ENCODE measurements at places on chromosomes 6 and 20.

- DNase-seq, result no peak
These were observed 3.8 kb upstream of the TMEM181 start for GRCh38 chr6:158556113-158556512.

GRCh38 chr20:46400828-46401477 is 5.5 kb downstream of the ELMO2 start:
- no peak for DNase-seq

DNA sequence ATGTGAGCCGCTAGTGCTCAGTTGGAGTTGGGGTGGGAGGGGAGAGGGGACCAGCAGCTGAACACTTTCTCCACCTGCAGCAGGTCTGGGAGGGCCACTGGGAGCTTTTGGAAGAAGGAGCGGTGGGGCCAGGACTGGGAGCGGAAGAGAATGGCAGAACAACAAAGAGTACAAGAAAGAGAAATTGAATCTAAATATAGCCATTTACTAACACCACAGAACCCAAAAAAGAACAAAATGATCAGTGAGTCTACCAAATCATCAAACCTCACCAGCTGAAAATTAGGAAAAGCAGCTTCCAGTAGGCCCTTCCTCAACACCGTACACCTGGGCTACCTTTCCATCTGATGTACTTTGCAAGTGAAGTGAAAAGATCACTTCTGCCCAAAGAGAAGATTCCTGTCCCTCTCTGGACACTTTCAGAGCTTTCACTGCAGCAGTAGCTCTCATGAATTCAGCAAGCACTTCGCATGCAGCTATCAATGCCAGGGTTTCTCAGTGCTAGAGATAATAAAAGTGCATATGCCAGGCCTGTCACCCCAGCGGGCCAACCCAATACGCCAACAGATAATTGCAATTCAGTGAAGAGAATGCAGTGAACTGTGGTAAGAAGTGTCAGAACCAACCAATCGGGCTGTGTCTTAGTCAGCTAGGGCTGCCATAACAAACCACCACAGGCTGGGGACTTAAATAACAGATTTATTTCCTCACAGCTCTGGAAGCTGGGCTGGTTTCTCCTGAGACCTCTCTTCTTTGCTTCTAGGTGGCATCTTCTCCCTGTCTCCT is 597 bp downstream of the LY86 start:
- no peak for DNase-seq

DNA sequence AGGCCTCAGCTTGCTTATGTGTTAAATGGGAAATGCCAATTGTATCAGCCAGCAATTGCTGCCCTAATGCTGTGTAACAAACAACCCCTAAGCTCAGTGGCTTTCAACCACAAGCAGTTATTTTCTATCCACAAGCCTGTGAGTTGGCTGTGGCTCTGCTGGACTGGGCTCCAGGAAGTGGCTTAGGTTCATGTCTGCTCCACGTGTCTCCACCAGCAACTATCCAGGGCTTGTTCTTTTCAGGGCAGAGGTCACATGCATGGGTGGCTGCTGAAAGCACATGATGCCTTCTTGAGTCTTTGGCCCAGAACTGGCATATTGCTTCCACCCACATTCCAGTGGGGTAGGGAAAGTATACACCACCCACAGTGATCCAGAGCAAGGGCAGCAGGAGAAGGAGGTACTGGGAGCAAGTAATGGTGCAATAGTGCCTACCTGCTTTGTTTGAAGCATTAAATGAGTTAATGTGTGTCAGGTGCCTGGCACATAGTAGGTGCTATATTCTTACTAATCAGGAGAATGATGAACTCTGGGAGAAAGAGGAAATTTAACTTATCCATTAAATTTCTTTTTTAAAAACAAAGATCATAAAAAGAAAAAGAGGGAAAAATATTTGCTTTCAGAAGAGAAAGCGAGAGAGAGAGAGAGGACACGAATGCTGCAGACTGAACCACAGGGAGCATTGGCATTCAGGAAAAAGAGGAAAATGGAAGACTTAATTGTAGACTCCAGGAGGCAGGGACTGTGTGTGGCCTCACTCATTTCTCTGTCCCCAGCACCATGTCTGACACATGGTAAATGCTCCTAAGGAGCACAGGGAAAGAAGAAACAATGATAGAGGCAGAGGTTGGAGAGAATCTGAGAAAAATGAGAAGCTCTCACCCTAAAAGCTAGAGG is 25.2 kb upstream of the RNF24 start:
- DNase-seq, result no peak

- no peak for DNase-seq
These were observed 57.2 kb upstream of the IRAK1BP1 start for GRCh38 chr6:78810146-78810545.

DNA sequence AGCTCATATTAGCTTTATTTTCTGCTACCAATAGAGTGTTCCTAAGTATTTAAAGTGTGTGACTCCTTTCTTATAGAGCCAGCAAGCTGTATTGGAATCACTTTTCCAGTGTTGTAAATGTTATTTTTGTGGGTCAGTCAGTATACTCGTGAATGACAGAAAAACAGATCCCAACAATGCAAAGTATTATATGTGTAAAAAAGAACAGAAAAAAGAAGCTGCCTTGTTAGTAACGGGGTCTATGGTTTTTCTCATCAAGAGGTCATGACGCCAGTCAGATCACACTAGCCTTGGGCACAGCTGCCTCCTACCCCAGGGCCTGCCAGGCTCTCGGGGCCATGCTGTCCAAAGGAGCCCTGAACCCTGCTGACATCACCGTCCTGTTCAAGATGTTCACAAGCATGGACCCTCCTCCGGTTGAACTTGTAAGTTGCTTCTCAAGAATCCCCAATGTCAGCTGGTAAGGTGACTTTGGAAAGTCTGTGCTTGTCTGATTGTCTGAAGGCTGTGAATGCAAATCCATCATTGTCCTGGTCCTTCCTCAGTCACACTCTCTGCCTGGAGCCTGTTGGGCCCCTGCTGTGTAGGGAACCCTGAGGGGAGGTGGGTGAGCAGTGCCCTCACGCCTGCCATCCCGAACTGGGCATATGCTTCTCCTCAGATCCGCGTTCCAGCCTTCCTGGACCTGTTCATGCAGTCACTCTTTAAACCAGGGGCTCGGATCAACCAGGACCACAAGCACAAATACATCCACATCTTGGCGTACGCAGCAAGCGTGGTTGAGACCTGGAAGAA is 9.8 kb downstream of the NELFCD start:
- no peak for DNase-seq

DNA sequence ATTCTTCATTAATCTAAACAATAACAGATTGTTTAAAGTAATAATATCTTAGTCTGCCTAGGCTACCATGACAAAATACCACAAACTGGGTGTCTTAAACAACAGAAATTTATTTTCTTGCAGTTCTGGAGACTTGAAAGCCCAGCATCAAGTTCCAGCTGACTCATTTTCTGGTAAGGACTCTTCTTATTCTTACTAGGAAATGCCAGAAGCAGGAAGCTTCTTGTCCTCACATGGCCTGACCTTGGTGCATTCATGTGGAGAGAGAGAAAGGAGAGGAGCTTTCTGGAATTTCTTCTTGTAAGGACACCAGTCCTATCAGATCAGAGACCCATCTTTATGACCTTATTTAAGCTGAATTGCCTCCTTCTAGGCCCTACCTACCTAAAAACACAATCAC is 110.5 kb downstream of the ANKRD60 start:
- DNase-seq, result no peak

- no peak for DNase-seq
These were observed 12.1 kb upstream of the TBXT start for GRCh38 chr6:166179704-166180103.
